ENCODE measurements at places on chromosomes 7 and 10. TPM values are rescaled to one million over a fixed set of nuclear protein-coding genes. Genes with fewer than 3 reads are reported as not detected.

GRCh38 chr10:82037076-82037475 is 162.1 kb downstream of the NRG3 start:
- DNase-seq = no peak

The ASB10 gene
- 20.5 TPM for total RNA-seq

The PIP4K2A gene
- total RNA-seq = 14.0 TPM

DNA sequence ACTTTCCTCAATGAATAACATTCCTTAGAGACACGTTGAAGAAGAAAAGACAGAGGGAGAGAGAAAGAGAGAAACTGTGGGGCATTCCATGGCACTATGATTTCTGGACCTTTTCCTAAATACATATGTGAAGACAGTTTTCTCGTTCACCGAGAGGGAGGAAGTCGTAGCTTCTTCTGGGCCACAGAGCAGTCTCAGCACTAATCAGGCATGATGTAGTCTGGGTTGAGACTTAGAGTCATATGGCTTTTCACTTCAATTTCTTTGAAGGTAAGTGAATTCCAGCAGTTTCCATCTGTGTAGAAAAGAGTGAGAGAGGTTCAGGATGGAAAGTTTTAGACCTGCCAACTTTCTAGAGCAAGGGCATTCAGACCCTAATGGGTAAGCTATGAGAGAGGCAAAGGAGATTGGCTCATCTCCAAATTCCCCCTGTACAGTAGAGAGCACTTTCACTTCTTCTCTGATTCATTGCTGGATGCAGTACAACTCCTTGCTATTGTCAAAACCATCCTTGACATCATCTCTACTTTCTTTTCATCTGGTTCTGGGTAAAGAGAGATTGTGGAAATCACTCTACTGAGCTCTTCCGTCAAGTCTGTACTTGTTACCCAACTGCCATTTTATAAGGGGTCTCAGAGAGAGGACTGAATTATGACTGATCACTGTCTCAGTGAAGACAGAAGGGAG is 31.5 kb upstream of the OR9A4 start:
- no peak for DNase-seq

- no peak for DNase-seq
These were observed 685 bp downstream of the CASP2 start for GRCh38 chr7:143288836-143289235.

- no peak for DNase-seq
These were observed 1004.2 kb downstream of the GRID1 start for GRCh38 chr10:85362401-85362800.

The TRIM4 gene
- total RNA-seq = 7.8 TPM

DNA sequence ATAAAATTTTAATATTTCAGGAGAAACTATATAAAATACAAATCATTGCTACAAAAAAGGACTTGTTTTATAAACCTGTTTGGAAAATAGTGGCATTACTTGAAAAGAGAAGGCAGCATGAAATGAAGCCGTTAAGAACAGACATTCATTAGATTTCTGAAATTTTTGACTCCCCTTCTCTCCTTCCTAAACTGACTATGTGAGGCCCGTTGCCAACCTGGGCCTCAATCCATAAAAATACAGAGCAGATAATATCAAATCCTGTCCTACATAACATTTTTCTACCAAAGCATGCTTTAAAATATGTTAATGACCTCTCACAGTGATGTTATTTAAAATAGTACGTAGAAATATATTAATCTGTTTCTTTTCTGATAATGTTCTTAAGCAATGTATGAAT is 34.5 kb upstream of the ING3 start:
- DNase-seq = no peak

The VPS26A gene
- 35.1 TPM for total RNA-seq

DNA sequence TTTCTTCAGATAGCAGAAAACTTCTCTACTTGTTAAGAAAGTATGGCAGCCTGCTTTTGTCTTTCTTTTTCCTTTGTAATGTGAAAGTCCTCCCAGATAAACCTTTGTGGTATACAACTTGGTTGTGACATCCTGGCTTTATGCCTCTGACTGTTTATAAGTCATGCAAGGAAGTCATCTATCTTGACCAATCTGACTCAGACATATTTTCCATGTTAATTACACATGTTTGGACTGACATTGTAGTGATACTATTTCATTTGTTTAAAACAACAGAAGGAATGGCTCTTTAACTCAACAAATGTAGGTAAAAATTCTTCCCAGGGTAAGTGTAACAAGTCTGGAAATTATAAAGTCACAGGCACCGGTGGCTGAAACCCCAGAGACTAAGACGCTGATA is 341.6 kb upstream of the MEOX2 start:
- DNase-seq = no peak
